Endothelial cell of coronary artery (primary cell): ENCODE measurements at places on chromosomes 12 and 14. TPM values are rescaled to one million over a fixed set of nuclear protein-coding genes. Genes with fewer than 3 reads are reported as not detected.

The KLHL33 gene
- not detected in 2 replicates for total RNA-seq

The WIF1 gene
- total RNA-seq, result not detected in 2 replicates

The P2RX7 gene
- 0.72 and 0.75 TPM in 2 replicates for total RNA-seq

The FAM177A1 gene
- 30.1 and 46.3 TPM in 2 replicates for total RNA-seq

The IFI27 gene
- 168 and 327 TPM in 2 replicates for total RNA-seq

The TCL1B gene
- not detected in 2 replicates for total RNA-seq

The TIMELESS gene
- 7.7 and 13.3 TPM in 2 replicates for total RNA-seq

The GLT8D2 gene
- 0.28 and 0.45 TPM in 2 replicates for total RNA-seq

The CCDC196 gene
- total RNA-seq, result not detected in 2 replicates

The LRP1-AS gene
- not detected in 2 replicates for total RNA-seq

The GLIPR1L1 gene
- not detected in 2 replicates for total RNA-seq
